Naive thymus-derived CD8-positive, alpha-beta T cell (primary cell): ENCODE measurements at places on chromosomes 12 and 14. TPM values are rescaled to one million over a fixed set of nuclear protein-coding genes. Genes with fewer than 3 reads are reported as not detected.

DBX2 gene
- polyA plus RNA-seq: not detected

- H3K27me3 ChIP-seq: no peaks in the 10 kb centered on the region
- no peak for DNase-seq
- no peak overlapping the region for H3K27ac ChIP-seq
- no peak overlapping the region for H3K4me3 ChIP-seq
- H3K4me1 ChIP-seq: no peaks in the 10 kb centered on the region
- no peaks in the 10 kb centered on the region for H3K36me3 ChIP-seq
Observed at GRCh38 chr14:25846246-25846645, 751.6 kb downstream of the NOVA1 start.

- no peaks in the 10 kb centered on the region for H3K27me3 ChIP-seq
- H3K4me1 ChIP-seq: peaks cover 37% of the 10 kb centered on the region
- peak overlapping the region; percentile 97 for H3K4me3 ChIP-seq
- DNase-seq: no peak
- peaks cover 41% of the 10 kb centered on the region for H3K36me3 ChIP-seq
- peak overlapping the region; percentile 91 for H3K27ac ChIP-seq
Observed at GRCh38 chr12:92136965-92137721, 8.5 kb downstream of the BTG1 start.

DNA sequence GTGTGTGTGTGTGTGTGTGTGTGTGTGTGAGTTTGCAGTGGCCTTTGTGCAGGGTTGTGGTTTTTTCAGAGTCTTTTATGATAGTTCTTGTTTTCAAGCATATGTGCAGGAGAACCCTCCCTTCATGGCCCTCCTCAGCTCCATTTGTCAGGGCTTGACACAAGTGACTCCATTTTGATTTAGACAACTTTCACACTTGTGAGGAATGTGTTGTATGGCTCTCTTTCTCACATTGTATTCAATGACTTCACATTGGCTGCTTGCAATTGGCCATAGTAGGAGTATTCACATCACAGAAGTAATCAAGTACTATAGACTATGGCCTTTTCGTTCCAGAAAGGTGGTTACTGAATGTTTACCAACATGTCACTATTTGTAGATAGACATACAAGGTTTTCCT is 133.1 kb downstream of the SLC38A1 start:
- no peaks in the 10 kb centered on the region for H3K4me1 ChIP-seq
- H3K4me3 ChIP-seq: no peak overlapping the region
- H3K36me3 ChIP-seq: no peaks in the 10 kb centered on the region
- DNase-seq: no peak

GRCh38 chr12:45217846-45218245 is 2.0 kb downstream of the ANO6 start:
- DNase-seq: no peak
- H3K27ac ChIP-seq: peak overlapping the region; percentile 72
- peaks cover 23% of the 10 kb centered on the region for H3K4me1 ChIP-seq
- H3K36me3 ChIP-seq: no peaks in the 10 kb centered on the region
- peak overlapping the region; percentile 90 for H3K4me3 ChIP-seq
- no peaks in the 10 kb centered on the region for H3K27me3 ChIP-seq

GRCh38 chr12:87238466-87238865 is 790.7 kb downstream of the C12orf50 start:
- no peaks in the 10 kb centered on the region for H3K4me1 ChIP-seq
- no peak overlapping the region for H3K27ac ChIP-seq
- no peak overlapping the region for H3K4me3 ChIP-seq
